ENCODE measurements at places on chromosomes 3 and 15.

DNA sequence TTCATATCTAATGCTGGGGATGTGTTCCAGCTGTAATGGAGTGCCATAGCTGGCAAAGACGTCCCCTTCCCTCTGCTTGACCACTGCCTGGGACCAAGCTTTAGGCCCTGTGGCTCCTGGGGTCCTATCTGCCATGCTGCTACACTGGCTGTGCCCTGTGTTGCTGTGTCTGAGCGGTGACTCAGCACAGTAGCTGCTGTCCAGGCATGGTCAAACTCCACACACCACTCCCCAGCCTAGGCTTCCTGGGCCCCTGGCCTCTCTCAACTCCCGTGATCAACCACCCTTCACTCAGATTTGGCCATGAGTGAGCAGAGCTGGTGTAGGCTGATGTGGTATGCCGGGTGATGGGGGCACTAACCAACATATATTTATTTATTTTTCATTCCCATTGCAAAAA is 27.0 kb downstream of the EPHB1 start:
- no peak for DNase-seq

DNA sequence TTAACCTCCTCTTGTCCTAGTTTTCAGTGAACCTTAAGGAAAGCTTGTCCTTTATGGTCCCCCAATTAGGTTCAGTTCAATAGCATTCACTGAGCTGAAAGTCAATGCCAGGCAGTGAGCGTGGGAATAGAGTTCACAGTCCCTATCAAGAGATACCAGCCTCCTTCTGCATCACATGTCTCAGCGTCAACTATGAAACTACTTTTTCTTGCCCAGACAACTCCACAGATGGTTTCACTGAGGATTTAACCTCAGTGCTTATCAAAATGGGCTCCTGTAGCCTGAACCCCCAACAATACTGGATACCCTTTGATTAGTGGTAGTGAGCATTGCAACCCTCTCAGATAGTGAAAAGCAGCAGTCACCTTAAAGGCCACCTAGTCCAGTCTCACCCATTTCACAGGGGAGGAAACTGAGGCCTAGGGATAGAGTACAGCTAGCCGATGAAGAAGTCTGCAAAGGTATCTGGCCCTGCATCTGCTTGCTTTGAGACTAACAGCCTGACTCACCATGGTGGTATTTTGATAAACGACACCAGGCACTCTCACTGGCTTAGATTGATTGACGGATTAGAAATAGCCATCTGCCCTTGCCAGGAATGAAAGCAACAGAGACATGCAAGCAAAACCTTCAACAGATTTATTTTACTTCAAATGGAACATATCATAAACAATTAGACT is 1.6 kb upstream of the UBA3 start:
- no peak for DNase-seq

- peak; percentile 15 for DNase-seq
Observed at GRCh38 chr3:134407239-134407625, 33.0 kb upstream of the AMOTL2 start.

GRCh38 chr3:186821429-186822387 is 15.4 kb upstream of the RFC4 start:
- DNase-seq, result peak; percentile 80

DNA sequence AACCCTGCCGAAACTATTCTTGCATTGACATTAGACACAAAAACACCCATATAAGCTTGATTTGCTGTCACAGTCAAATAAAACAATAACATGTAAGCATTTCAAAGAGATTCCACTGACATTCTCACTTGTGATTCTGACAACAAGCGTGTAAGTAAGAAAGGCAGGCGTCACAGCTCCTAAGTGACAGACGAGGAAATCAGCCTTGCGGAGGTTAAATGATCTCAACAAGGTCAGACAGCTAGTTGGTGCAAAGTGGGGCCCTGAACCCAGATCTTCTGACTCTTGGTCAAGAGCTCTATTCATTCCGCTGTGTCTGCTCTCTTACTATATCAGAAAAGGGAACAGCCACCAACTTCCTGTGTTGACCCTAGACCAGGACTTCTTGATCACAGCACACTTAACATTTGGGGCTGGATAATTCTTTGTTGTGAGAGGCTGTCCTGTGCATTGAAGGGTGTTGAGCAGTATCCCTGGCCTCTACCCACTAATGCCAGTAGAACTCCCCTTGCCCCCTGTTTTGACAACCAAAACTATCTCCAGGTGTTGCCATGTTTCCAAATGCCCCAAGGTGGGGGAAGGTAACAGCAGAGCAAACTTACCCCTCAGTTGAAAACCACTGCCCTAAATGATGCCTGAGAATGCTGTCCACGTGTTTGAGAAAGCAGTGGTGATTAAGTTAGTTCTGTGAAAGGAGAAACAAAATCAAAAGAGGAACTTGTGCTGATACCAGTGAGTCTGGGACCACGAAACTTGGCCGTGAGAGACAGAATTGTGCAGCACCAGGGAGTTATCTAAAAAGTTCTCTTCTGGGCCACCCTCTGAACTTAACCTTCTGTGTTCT is 86.1 kb downstream of the LIPC start:
- peak; percentile 51 for DNase-seq

GRCh38 chr3:59758672-59759071 is 708.8 kb upstream of the CFAP20DC start:
- DNase-seq, result no peak

GRCh38 chr3:66107855-66108254 is 69.1 kb upstream of the MAGI1 start:
- no peak for DNase-seq

DNA sequence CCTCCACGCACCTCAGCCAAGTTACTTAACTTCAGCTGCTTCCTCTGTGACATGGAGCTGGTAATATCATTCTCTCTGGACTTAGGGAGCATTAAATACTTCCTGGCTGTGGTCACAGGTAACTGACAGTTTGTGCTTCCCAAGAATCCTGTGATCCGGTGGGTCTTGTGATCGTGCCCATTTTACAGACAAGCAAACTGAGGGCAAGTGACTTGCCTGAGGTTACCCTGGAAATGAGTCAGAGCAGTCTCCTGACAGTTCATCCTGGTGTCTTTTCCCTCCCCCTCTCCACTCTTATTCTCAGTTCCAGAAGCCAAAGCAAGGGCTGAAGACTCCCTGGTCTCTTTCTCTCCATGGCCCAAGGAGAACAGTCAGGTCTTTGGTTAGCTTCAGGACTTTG is 35.9 kb downstream of the ACAN start:
- no peak for DNase-seq

DNA sequence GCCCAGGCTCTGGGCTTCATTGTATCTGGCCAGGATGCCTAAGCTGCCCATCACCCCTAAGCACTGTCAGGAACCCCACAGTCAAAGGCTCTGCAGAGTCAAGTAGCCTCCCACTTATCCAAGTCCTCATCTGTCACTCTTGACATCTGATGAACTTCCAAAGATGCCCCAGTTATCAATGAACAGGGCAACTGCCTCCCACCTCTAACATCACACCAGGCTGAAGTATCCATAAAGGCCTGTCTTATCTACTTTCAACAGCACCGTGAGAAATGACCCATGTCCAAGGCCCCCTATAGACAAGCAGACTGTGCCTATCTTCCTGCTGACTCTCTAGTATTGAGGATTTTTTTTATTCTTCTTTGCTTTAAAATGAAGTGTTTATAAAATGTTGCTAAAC is 56.4 kb downstream of the TRIM69 start:
- no peak for DNase-seq

DNA sequence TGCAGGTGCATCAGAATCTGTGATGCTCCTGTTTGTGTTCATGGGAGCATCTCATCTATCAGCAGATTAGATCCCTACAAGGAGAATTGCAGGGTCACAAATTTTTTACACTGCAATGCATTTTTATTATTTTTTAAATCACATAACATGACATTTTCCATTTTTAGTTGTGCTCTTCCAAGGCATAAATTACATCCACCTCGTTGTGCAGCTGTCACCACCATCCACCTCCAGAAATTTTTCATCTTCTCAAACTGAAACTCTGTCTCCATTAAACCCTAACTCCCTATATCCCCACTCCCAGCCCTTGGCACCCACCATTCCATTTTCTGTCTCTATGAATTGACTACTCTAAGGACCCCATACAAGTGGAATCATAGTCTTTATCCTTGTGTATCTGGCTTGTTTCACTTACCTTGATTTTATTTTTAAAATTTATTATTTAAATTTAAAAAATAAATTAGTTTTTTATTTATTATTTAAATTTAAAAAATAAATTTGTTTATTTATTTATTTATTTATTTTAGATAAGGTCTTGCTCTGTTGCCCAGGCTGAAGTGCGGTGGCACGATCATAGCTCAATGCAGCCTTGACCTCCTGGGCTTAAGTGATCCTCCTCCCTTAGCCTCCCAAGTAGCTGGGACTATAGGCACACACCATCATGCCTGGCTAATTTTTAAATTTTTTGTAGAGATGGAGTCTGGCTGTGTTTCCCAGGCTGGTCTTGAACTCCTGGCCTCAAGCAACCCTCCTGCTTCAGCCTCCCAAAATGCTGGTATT is 47.7 kb downstream of the FBLN2 start:
- DNase-seq, result no peak

- no peak for DNase-seq
Observed at GRCh38 chr15:80405970-80406369, 1.8 kb downstream of the ARNT2 start.

DNA sequence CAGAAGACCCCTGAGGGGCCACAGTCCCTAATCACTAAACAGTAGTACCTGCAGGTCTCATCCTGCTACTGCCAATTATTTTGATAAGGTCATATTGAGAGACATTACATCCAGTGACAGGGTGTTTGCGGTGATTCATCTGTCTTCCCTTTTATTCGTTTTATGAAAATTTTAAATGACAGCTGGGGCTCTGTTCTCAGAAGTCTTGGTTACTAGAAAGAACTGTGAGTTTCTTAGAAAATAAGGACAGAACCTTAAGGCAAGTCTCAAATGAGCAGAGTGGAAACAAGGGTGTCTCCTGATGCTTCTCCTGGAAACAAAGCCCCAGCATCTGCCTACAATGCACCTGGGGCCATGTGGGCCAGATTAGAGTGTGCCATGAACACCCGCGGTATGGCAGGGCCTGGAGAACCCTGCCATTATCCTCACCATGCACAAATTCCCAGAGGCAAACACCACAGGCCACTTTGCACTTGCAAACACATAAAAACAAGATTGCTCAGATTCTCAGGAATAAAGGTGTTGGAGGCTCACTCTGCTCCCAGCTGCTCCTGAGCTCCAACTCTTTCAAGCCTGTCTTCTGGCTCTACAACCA is 66.3 kb upstream of the IQSEC1 start:
- DNase-seq, result no peak

DNA sequence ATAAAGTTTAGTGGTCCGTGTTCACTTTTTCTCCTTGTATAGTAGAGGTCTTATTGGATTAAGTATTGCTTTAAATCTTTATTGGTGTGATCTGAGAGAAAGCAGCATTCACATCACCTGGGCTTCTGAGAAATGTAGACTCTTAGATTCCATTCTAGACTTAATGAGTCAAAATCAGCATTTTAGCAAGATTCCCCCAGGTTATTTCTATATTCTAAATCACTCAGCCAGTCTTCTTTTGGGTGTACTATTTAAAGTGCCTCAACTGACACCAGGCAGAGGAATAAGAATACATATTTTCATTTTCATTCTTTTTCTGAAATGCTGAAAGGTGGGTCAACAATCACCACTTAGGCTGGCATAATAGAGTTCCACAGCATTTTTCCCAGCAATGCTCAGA is 481.7 kb downstream of the TUSC7 start:
- no peak for DNase-seq

GRCh38 chr15:65632780-65633375 is 11.1 kb downstream of the SLC24A1 start:
- DNase-seq, result no peak

GRCh38 chr3:14290631-14291385 is 111.6 kb upstream of the SLC6A6 start:
- DNase-seq, result no peak

DNA sequence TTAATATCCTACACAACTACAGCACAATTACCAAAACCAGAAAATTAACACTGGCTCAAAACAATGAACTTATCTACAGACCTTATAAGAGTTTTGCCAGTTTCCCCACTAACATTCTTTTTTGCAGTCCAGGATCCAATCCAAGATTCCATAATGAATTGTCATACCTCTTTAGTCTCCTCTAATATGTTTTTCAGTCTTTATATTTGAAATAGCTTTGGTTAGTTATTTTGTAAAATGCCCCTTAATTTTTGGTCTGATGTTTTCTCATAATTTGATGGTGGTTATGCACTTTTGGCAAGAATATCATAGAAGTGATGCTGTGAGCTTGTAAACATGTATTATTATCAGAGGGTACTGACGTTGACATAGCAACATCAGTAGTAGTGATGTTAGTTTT is 124.3 kb downstream of the ISL2 start:
- DNase-seq, result peak; percentile 61

GRCh38 chr15:35061161-35061824 is 23.8 kb downstream of the NANOGP8 start:
- DNase-seq, result no peak

DNA sequence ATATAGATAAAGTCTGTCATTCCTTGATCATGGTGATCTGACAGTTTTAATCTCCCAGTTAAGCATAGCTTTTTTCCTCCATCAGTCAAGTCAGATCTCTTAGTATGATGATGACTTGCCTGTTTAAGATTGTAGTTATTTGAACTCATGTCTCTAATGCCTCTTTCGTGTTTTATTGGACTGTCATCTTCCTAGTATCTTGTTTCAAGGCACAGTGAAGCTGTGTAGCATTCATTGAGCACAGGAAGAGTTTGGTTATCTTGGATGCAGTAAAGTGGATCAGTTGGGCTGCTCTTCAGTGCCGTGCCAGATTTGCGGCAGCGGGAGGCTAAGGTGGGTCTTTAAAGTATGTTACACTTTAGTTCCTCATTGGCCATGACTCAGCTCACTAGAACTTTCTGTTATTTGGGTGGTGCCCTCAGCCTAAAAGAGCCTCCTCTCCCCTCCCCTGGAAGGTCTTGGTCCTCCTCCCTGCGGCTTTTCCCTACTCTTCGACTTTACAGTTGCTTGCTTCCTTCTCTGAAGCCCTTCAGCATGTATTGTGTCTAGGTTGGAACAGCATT is 45.7 kb upstream of the SKOR1 start:
- no peak for DNase-seq

DNA sequence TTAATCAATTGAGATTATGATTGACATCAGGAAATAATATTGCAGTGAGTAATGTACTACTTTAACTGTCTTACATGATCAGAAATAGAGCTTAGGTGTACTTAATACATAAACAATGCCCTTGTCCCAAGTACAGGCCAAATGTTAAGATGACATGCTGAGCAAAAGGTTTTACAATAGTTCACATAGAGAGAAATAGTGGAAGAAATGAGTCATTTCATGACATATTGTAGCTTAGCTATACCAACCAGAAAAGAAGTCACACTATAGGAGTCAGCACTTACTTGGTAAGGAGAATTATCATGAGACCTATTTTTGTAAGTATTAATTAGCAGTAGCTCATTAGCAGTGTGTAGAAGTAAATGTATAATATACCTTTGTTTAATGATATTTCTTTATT is 96.4 kb upstream of the NANOGP8 start:
- peak; percentile 41 for DNase-seq

- DNase-seq, result peak; percentile 32
Observed at GRCh38 chr15:76346669-76347481, 10.3 kb downstream of the ISL2 start.

DNA sequence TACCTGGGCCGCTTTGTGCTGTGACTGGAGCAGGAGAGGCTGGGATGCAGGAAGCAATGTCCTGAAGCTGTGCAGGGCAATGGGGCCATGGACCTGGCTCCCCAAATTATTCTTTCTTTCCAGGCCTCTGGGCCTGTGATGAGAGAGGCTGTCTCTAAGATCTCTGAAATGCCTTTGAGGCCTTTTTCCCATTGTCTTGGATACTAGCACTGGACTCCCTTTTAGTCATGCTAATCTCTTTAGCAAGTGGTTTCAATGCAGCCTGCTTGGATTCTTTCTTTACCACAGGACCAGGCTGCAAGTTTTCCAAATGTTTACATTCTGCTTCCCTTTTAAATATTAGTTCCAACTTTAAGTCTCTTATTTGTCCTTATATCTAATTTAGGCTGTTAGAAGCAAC is 64.8 kb upstream of the SGO1 start:
- DNase-seq, result no peak

Data from cardiac muscle cell (in vitro differentiated cells and primary cell).